ENCODE measurements at places on chromosomes 11 and 22. TPM values are rescaled to one million over a fixed set of nuclear protein-coding genes. Genes with fewer than 3 reads are reported as not detected.
A peak's percentile ranks its signal among the peaks of the same experiment; 100 is the strongest.

- DNase-seq, result no peak
- no peak overlapping the region for H3K27ac ChIP-seq
- peaks cover 52% of the 10 kb centered on the region for H3K4me1 ChIP-seq
- no peak overlapping the region for H3K4me3 ChIP-seq
- H3K36me3 ChIP-seq, result no peaks in the 10 kb centered on the region
Observed at GRCh38 chr11:46559815-46560214, 34.0 kb downstream of the AMBRA1 start.

DNA sequence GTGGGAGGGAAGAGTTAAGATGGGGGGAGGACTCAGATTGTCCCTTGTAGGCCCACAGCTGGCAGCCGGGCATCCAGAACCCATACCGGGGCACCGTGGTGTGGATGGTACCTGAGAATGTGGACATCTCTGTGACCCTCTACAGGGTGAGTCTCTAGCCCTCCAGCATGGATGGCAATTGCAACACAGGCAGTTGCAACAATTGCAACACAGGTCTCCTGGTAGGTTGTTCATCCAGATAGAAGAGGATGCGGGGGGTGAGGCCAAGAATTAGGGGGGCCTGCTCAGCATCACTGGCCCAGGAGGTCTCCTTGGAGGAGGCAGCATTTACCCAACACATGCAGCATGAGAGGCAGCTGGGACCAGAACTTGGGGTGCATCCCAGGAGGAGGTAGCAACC, 3.4 kb downstream of the EHBP1L1 start:
- H3K36me3 ChIP-seq, result peaks cover 14% of the 10 kb centered on the region
- DNase-seq, result no peak
- no peak overlapping the region for H3K4me3 ChIP-seq
- H3K27ac ChIP-seq, result no peak overlapping the region
- no peaks in the 10 kb centered on the region for H3K27me3 ChIP-seq

- no peak overlapping the region for H3K27ac ChIP-seq
- peaks cover 7% of the 10 kb centered on the region for H3K4me1 ChIP-seq
- H3K36me3 ChIP-seq, result no peaks in the 10 kb centered on the region
- DNase-seq, result peak; percentile 66
- H3K27me3 ChIP-seq, result peaks cover 25% of the 10 kb centered on the region
Observed at GRCh38 chr11:111446404-111447111, 65.6 kb downstream of the BTG4 start.

Gene CD6
- total RNA-seq, result not detected

All from chondrocyte (in vitro differentiated cells).